ENCODE measurements at places on chromosomes 11 and 22. TPM values are rescaled to one million over a fixed set of nuclear protein-coding genes. Genes with fewer than 3 reads are reported as not detected.

DNA sequence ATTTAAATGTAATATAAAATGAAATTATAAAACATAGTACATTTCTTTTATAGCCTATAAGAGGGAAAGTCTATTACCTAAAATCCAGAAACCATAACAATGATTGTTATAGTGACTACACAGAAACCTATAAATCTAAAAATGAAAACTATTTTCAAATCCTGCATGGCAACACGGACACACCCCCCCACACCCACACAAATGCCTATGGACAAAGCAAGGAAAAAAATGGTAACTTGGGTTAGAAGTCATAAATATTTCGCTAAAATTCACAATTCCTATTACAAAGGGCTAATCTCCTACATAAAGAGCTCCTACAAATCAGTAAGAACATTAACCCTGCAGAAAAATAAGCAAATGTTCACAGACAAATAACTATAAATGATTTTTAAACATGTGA is 56.4 kb downstream of the GAB2 start:
- no peak for DNase-seq

Gene GLYATL2
- total RNA-seq, result 0.28 TPM

GRCh38 chr11:34869425-34869824 is 46.8 kb downstream of the APIP start:
- DNase-seq, result no peak

- DNase-seq, result no peak
Observed at GRCh38 chr22:44051358-44051757, 27.3 kb downstream of the PARVB start.

DNA sequence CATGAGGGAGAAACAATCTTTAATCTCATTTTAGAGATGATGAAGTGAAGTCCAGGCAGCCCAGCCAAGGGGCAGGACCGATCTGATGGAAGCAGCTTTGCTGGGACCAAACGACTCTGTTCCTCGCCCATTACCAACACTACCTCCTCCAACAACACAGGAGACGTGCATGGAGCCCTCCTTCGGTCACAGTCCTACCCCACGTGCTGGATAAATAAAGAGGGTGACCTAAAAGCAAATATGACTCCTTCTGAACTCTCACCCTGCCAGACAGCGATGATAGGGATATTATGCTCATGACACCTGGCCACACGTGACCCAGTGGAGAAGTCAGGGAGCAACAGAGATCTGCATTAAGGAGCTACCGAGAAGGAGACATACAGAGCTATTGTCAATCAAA is 26.0 kb downstream of the SCGB1A1 start:
- DNase-seq, result no peak

- no peak for DNase-seq
Observed at GRCh38 chr11:113192121-113192925, 122.1 kb upstream of the TTC12 start.

DNA sequence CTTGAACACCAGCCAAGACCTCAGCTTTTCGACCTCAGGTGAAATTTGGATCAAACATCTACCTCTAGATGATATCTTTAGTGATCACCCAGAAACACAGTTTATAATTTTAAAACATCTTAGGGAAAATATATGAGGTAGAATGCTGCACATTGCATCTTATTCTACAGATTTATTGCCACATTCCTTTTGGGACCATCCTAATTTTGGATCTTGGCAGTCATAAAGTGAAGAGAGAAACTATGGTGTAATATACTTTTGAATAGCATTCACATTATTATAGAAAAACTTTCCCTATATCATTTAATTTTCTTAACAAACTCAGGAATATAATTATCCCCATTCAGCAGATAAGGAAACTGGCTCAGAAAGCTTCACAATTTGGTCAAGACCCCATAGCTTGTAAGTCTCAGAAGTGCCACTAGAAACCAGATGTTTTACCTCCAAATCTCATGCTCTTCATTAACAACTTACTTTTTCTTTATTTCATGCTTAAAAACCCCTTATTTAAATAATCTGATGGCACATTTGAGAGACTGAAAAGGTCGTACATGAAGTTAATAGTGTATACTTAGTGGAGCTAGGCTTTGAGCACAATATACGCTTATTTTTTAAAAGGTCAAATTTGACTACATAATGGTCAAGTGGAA is 199.2 kb upstream of the CTSC start:
- DNase-seq, result no peak

Gene CHADL
- total RNA-seq, result 9.9 TPM

DNA sequence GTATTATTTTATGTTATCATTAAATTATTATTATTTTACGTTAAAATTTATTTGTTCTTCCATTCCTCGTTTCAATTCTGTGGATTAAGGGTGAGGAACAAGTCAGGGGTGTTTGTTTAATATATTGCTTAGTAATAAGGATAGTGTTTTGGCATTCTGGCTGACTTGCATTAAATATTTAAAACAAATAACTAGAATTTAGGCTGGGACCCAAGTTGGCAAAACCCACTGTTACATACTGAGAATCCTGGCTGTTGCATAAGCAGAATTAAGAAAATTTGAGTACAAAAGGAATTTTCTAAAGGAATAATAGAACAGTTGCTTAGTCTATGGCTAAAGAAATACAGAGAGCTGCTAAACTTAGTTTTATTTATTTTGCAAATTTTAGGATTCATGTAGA is 196.4 kb downstream of the GUCY1A2 start:
- no peak for DNase-seq

GRCh38 chr22:30000566-30000965 is 79.7 kb upstream of the HORMAD2 start:
- DNase-seq, result no peak

Gene DGCR6
- total RNA-seq, result 8.0 TPM

Gene ACCS
- total RNA-seq, result 8.7 TPM

- DNase-seq, result no peak
Observed at GRCh38 chr11:19164881-19165280, 36.9 kb downstream of the CSRP3 start.

- DNase-seq, result no peak
Observed at GRCh38 chr22:38228873-38229740, 27.3 kb downstream of the MAFF start.

- DNase-seq, result no peak
Observed at GRCh38 chr11:114123692-114124330, 64.3 kb downstream of the ZBTB16 start.

- no peak for DNase-seq
Observed at GRCh38 chr22:20578192-20578591, 70.8 kb downstream of the MED15 start.

Gene CHID1
- 75.2 TPM for total RNA-seq

DNA sequence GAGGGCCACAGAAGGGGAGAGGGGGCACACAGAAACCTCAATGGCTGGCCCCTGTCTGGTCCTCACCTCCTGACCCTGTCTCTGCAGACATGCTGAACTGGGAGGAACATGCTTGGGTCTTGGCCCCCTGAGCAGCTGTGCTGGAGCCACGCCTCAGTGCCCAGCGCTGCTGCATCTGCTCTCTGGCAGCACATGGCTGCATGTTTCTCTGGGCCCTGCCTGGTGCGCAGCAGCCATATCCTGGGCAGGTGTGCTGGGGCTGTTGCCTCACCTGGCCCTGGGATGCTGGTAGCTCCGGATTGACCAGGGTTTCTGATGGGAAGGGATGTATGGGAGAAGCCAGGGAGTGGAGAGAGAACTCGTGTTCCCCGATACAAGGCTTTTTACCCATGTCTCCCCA is 248.0 kb downstream of the ST3GAL4 start:
- no peak for DNase-seq

DNA sequence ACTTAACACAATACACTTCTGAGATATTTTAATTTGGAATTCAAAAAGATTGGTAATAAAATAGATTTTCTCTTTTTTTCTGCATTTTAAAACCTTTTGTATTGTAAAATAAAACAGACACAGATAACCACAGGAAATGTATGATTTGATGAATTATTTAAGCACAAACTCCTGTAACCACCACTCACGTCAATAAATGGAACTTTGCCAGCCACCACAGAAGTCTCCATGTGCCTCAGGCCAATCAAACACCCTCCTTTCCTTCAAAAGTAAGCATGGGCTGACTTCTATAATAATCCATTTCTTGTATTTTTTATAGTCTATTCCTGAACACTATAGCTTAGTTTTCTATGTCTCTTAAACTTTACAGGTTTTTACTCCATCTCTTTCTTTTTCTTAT is 721.7 kb downstream of the DLG2 start:
- DNase-seq, result no peak

- DNase-seq, result no peak
Observed at GRCh38 chr11:82754410-82754809, 20.7 kb upstream of the FAM181B start.

Gene OR52A1
- total RNA-seq, result not detected

GRCh38 chr11:47314992-47315391 is 37.5 kb downstream of the MYBPC3 start:
- no peak for DNase-seq

Gene POU2AF3
- total RNA-seq, result 0.27 TPM

Gene ZNRF3
- total RNA-seq, result 6.5 TPM

DNA sequence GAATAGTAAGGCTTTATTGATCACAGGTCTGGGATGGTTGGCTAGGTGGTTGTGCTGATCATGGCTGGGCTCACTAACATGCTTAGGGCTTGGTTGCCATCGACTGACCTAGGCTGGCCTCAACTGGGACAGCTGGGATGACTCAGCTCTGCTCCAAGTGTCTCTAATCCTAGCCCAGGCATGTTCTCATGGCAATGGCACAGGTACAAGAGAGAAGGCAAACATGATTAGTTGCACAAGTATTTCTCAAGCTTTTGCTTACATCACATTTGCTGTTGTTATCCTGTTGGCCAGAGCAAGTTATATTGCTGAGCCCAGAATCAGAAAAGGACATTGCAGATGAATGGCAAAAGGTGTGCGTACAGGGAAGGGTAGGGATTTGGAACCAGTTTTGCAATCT is 68.5 kb upstream of the SLC35C1 start:
- DNase-seq, result no peak

Gene F2
- not detected for total RNA-seq

DNA sequence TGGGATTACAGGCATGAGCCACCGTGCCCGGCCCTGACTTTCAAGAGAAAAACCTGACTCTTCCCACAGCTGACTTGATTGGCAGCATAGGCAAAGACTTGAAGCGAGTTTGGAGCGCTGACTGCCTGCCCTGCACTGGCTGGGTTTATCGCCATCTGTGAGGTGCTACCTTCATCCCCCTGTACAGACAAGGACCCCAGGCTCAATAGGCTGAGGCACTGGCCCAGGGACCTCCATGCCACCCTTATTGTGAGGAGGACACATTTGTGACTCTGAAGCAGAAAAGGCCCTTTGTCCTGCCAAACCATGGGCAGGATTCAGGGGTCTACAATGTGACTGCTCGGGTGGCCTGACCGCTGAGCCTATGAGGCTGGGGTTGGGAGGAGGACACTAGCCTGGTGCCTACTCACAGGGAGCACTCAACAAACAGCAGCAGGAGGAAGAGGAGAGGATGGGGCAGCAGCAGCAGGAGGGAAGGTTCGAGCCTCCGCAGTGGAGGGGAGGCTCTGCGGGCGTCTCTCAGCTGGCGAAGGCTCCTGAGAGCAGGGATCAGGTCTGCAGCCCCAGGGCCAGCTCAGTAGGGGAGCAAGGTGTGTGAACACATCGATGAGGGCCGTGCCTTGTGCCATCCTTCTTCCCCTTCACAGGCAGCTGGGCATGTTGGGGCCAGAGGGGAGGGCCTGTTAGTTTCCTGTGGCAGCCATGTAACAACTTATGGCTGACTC is 72.9 kb upstream of the WNT7B start:
- DNase-seq, result no peak

- no peak for DNase-seq
Observed at GRCh38 chr22:33573479-33573878, 346.8 kb downstream of the LARGE1 start.

Gene PNPLA5
- total RNA-seq, result not detected

Gene CDC42EP2
- total RNA-seq, result 5.7 TPM

Gene TMEM132A
- 6.7 TPM for total RNA-seq

Gene TUG1
- total RNA-seq, result 39.5 TPM

GRCh38 chr11:75315439-75315805 is 36.0 kb downstream of the ARRB1 start:
- no peak for DNase-seq

DNA sequence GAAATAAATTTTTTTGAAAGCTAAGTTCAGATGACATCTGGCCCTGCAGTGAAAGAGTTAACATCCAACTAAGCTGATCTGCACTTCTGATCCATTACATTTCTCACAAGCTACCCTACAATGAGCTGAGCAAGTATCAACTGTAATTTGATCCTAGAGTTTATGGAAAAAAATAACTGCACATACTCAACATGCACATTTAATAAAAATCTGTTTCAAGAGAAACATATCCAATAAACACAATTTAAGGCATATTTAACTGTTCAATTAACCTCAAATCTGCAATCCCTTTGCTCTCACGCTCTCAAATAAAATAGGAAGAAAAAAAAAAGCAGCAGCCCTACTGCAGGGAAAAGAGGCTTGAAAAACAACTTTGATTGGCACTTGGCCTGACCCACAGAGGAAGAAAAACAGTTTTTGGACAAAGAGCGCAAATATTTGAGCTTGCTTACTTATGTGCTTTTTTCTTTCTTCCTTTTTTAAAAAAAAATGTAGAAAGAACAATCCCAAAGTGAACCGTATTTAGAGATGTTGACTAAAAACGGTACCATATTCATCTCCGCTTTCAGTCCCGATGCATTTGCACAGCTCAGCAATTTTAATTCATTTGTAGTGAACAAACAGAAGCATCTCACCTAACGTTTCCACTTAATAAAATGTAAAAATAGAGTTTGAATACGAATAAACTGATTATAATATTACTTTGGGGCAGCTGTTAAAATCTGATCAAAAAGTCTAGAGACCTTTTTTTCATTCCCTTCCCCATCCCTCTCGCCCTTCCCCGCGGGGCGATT is 1.6 kb downstream of the SESN3 start:
- no peak for DNase-seq

DNA sequence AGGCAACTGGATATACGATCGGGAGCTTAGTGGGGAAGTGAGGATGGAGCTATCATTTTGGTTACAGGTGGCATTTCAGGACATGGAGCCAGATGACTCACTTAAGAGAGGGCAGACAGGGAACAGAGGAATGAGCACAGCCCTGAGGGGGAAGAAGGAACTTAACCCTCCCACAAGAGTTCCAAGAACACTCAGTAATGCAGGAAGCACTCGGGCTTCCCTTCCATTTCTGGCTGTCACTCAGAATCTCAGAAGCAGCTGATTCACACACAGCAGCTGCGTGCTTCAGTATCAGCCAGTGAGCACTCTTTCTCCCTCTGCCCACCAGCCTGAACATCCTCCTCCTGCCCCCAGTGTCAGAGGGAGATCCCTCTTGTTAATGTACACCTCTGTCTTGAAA is 34.8 kb downstream of the EFCAB6 start:
- no peak for DNase-seq

GRCh38 chr11:134541951-134542350 is 129.9 kb upstream of the B3GAT1 start:
- peak; percentile 1 for DNase-seq

GRCh38 chr22:37808294-37808657 is 542 bp downstream of the GCAT start:
- no peak for DNase-seq

DNA sequence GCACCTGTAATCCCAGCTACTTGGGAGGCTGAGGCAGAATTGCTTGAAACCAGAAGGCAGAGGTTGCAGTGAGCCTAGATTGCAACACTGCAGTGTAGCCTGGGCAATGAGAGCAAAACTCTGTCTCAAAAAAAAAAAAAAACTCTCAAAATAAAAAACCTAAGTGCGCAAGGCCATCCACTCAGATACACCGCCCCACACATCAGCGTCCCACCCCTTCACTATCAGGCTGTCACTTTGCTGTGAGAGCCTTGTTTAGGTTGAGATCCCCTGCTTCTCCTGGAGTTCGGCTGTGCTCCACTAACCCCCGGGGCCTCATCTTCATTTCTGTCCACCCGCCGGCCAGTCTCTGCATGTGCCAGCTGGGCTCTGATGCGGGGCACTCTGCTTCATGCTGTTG is 12.1 kb downstream of the SLC25A1 start:
- DNase-seq, result no peak

GRCh38 chr11:1921574-1922141 is 2.2 kb downstream of the TNNT3 start:
- DNase-seq, result no peak
